Stomach (tissue), 19 donors: ENCODE measurements at places on chromosomes 4 and X.

GRCh38 chrX:46366381-46367207 is 178.6 kb downstream of the ZNF674 start:
- H3K4me1 ChIP-seq: no peaks in the 10 kb centered on the region
- no peaks in the 10 kb centered on the region for H3K27me3 ChIP-seq
- no peak for DNase-seq
- H3K36me3 ChIP-seq: no peaks in the 10 kb centered on the region

DNA sequence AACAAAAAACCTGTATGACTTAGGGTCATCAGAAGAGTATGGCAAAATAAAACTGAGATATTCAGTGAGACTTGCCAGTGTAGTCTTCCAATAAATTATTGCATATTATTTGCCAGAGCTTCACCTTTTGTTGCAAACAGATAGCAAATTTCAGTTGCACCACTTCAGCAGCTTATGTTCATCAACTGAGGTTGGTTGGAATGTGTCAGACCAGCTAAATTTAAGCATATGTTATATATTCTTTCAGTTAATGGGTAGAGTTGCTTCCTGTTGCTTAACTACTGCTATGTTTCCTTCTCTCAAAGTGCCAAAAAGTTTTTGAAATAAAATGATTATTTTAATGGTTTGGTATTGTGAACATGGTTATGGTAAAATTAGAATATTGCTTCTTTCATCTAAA is 61.5 kb downstream of the GALNT7 start:
- H3K36me3 ChIP-seq: no peaks in the 10 kb centered on the region
- no peak overlapping the region for H3K27ac ChIP-seq
- H3K4me1 ChIP-seq: no peaks in the 10 kb centered on the region
- no peaks in the 10 kb centered on the region for H3K27me3 ChIP-seq
- DNase-seq: no peak

DNA sequence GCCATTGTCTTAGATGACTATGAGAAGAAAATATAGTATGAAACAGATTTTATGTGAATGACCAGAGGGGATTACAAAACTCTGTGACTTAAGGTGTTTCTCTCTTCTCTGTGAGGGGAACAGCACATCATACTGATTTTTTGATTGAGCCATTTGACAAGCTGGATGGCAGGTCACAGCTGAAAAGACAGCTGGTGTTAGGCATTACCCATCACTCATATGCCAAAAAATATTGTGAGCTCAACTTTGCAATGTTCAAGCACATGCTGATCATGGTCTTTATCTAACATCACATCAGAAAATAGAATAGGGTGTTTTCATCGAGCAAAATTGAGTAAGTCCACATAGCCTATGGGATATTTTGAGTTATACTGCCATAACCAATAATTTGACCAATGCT is 86.7 kb upstream of the TECRL start:
- H3K27me3 ChIP-seq: no peaks in the 10 kb centered on the region
- no peak for DNase-seq
- H3K4me1 ChIP-seq: no peaks in the 10 kb centered on the region
- H3K27ac ChIP-seq: no peak overlapping the region
- H3K4me3 ChIP-seq: no peak overlapping the region

GRCh38 chr4:3599951-3600350 is 67.7 kb upstream of the LRPAP1 start:
- no peak overlapping the region for H3K4me3 ChIP-seq
- no peak for DNase-seq
- H3K27ac ChIP-seq: no peak overlapping the region
- no peaks in the 10 kb centered on the region for H3K4me1 ChIP-seq
- H3K36me3 ChIP-seq: no peaks in the 10 kb centered on the region
- peaks cover 29% of the 10 kb centered on the region for H3K27me3 ChIP-seq

- H3K4me1 ChIP-seq: peaks cover 4% of the 10 kb centered on the region
- no peaks in the 10 kb centered on the region for H3K27me3 ChIP-seq
- no peak for DNase-seq
- no peak overlapping the region for H3K4me3 ChIP-seq
Observed at GRCh38 chrX:68982476-68982875, 153.7 kb downstream of the EFNB1 start.

GRCh38 chr4:183863155-183863825 is 41.8 kb upstream of the STOX2 start:
- H3K27ac ChIP-seq: peak overlapping the region; percentile 58
- no peaks in the 10 kb centered on the region for H3K4me1 ChIP-seq
- H3K27me3 ChIP-seq: no peaks in the 10 kb centered on the region
- H3K36me3 ChIP-seq: no peaks in the 10 kb centered on the region

GRCh38 chr4:7862561-7863192 is 77.0 kb downstream of the AFAP1 start:
- no peak overlapping the region for H3K27ac ChIP-seq
- H3K4me1 ChIP-seq: no peaks in the 10 kb centered on the region
- peak; percentile 44 for DNase-seq
- H3K27me3 ChIP-seq: no peaks in the 10 kb centered on the region

- no peaks in the 10 kb centered on the region for H3K27me3 ChIP-seq
- H3K4me3 ChIP-seq: no peak overlapping the region
- DNase-seq: no peak
- no peak overlapping the region for H3K27ac ChIP-seq
- H3K36me3 ChIP-seq: no peaks in the 10 kb centered on the region
Observed at GRCh38 chr4:111399623-111400022, 745.6 kb upstream of the FAM241A start.

DNA sequence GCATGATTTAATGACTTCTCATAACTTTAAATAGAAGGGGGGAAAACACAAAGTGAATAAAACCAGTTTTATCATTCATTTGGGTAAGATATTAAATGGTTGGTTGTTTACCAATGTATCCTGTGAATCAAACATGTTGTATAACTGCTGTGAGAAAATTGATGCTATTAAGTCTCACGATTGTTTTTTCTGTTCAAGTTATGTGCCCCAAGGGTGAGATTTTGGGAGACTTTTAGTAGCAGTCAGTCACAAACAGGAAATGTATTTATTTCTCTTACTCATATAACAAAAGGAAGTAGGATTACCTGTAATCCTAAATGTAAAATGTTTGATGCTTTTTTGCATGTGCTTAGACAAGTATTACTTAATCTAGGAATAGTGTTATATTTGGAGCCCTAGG is 39.2 kb downstream of the MTHFD2L start:
- no peak for DNase-seq
- no peaks in the 10 kb centered on the region for H3K4me1 ChIP-seq
- H3K36me3 ChIP-seq: peaks cover 6% of the 10 kb centered on the region
- no peak overlapping the region for H3K27ac ChIP-seq
- no peaks in the 10 kb centered on the region for H3K27me3 ChIP-seq
- no peak overlapping the region for H3K4me3 ChIP-seq

- no peak overlapping the region for H3K4me3 ChIP-seq
- no peaks in the 10 kb centered on the region for H3K27me3 ChIP-seq
- DNase-seq: no peak
Observed at GRCh38 chrX:4663085-4663484, 949.6 kb upstream of the PRKX start.

GRCh38 chr4:80202741-80203553 is 5.6 kb downstream of the PRDM8 start:
- no peaks in the 10 kb centered on the region for H3K36me3 ChIP-seq
- H3K4me1 ChIP-seq: peaks cover 29% of the 10 kb centered on the region

- no peak overlapping the region for H3K4me3 ChIP-seq
- no peaks in the 10 kb centered on the region for H3K36me3 ChIP-seq
- no peak overlapping the region for H3K27ac ChIP-seq
- no peaks in the 10 kb centered on the region for H3K27me3 ChIP-seq
- H3K4me1 ChIP-seq: no peaks in the 10 kb centered on the region
Observed at GRCh38 chr4:105965183-105965800, 70.0 kb downstream of the NPNT start.

DNA sequence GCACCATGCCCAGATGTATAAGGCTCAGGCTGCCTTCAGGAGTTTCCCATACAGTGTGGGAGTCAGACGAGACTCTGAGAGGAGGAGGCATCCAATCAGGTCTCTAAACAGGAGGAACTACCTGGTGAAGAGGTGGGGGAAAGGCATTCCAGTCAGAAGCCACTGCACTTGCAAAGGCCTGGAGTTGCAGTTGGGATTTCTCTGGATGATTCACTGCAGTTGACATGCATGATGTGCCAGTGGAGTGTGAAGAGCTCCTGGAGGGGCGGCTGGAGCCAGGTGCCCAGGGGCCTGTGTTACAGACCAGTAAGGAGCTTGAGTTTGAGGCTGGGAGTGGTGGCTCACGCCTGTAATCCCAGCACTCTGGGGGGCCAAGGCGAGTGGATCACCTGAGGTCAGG is 339.1 kb downstream of the ARHGAP10 start:
- no peak for DNase-seq
- H3K27me3 ChIP-seq: no peaks in the 10 kb centered on the region
- H3K4me3 ChIP-seq: no peak overlapping the region

- H3K27ac ChIP-seq: no peak overlapping the region
- DNase-seq: no peak
- no peaks in the 10 kb centered on the region for H3K4me1 ChIP-seq
- no peaks in the 10 kb centered on the region for H3K36me3 ChIP-seq
- H3K4me3 ChIP-seq: no peak overlapping the region
Observed at GRCh38 chrX:725971-726370, 95.4 kb downstream of the SHOX start.

- no peak overlapping the region for H3K4me3 ChIP-seq
- no peak for DNase-seq
- no peaks in the 10 kb centered on the region for H3K36me3 ChIP-seq
- H3K27me3 ChIP-seq: no peaks in the 10 kb centered on the region
- H3K27ac ChIP-seq: no peak overlapping the region
Observed at GRCh38 chr4:84041426-84041825, 457.7 kb downstream of the NKX6-1 start.

- no peak overlapping the region for H3K27ac ChIP-seq
- H3K27me3 ChIP-seq: no peaks in the 10 kb centered on the region
- no peaks in the 10 kb centered on the region for H3K36me3 ChIP-seq
- no peak overlapping the region for H3K4me3 ChIP-seq
- H3K4me1 ChIP-seq: no peaks in the 10 kb centered on the region
Observed at GRCh38 chrX:68203211-68203610, 230.1 kb downstream of the OPHN1 start.

DNA sequence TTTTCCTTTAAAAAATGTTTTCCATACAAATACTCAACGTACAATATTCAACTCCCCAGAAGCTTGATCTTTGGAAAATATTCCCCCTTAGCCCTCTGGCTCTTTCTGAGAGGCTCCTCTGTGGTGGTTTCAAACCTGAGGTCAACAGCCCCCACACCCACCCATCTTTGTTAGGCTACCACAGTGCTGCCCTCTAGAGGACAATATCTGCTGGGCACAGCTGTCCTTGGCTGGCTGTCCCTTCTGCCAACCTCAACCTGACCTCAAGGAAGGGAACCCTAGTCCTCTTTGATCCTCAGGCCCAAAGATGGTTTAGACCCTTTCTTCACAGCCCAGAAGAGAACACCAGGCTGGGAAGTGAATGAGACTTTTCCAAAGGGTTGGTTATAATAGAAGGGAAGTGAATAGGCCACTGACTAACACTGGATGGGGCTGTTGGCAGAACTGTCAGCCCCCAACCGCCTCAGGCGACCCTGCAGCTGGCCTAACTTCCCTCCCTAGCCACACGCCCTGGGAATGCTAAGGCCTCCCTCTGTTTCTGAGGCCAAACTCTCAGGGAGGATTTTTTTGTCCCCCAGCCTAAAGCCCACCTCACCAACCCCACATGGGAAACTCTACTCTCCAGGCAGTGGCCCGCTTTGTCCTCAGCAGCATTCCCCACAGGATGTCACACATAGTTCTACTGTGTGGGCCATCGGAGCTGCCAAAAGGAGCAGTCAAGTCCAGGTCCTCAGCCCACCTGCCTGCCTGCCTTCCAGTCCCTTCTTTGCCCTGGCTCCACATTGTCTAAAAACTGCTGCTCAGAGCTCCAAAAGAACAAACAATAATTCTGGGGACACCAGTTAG is 34.3 kb downstream of the NYX start:
- H3K4me1 ChIP-seq: no peaks in the 10 kb centered on the region
- no peaks in the 10 kb centered on the region for H3K27me3 ChIP-seq

- DNase-seq: no peak
- H3K27ac ChIP-seq: no peak overlapping the region
- no peak overlapping the region for H3K4me3 ChIP-seq
- H3K36me3 ChIP-seq: no peaks in the 10 kb centered on the region
- no peaks in the 10 kb centered on the region for H3K4me1 ChIP-seq
Observed at GRCh38 chr4:182858711-182859110, 58.5 kb downstream of the DCTD start.

- no peak overlapping the region for H3K4me3 ChIP-seq
- peaks cover 8% of the 10 kb centered on the region for H3K4me1 ChIP-seq
- no peak for DNase-seq
- H3K27ac ChIP-seq: no peak overlapping the region
- H3K36me3 ChIP-seq: no peaks in the 10 kb centered on the region
Observed at GRCh38 chr4:152448038-152448707, 87.7 kb downstream of the FBXW7 start.

DNA sequence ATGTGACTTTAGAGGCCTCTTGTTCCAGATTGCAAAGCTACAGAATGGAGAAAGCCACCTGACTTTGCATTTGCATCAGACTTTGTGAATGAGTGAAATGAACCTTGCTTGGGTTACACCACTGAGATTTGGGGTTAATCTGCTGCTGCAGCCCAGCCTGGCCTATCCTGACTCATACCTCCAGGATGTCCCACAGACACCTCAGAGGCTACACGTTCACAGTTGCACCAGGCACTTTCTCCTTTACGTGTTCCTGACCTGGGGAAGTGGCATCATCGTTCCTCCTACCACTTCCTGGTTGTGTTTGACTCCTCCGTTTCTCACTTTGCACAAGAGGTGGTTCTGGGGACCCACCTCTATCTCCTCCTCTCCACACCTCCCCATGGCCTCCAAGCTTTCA is 9.2 kb upstream of the SORCS2 start:
- no peaks in the 10 kb centered on the region for H3K36me3 ChIP-seq
- DNase-seq: peak; percentile 0
- H3K4me1 ChIP-seq: no peaks in the 10 kb centered on the region
- peaks cover 24% of the 10 kb centered on the region for H3K27me3 ChIP-seq

GRCh38 chrX:54358424-54359211 is 772 bp upstream of the WNK3 start:
- no peaks in the 10 kb centered on the region for H3K27me3 ChIP-seq
- peak overlapping the region; percentile 51 for H3K4me3 ChIP-seq
- peak; percentile 89 for DNase-seq
- H3K36me3 ChIP-seq: no peaks in the 10 kb centered on the region
- peak overlapping the region; percentile 62 for H3K27ac ChIP-seq

DNA sequence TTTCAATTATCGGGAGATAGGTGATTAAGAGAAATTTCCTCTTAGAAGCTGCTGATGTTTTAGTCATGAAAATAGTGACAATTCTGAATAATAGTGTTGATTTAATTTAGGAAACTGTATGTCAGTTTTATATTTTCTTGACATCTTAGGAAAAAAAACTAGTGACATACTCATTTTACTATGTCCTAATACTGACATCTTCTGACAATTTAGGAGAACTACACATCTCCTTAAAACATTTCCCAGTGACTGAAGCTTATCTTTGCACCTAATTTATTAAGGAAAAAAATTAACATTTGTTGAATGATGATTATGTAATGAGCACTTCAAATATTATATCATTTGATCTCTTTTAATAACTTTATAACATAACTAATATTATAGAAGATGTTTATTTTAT is 42.0 kb upstream of the RBMXL3 start:
- H3K4me3 ChIP-seq: no peak overlapping the region
- H3K27me3 ChIP-seq: no peaks in the 10 kb centered on the region
- H3K4me1 ChIP-seq: no peaks in the 10 kb centered on the region
- DNase-seq: no peak
- H3K36me3 ChIP-seq: no peaks in the 10 kb centered on the region
